ENCODE measurements at places on chromosomes 5 and 9.

DNA sequence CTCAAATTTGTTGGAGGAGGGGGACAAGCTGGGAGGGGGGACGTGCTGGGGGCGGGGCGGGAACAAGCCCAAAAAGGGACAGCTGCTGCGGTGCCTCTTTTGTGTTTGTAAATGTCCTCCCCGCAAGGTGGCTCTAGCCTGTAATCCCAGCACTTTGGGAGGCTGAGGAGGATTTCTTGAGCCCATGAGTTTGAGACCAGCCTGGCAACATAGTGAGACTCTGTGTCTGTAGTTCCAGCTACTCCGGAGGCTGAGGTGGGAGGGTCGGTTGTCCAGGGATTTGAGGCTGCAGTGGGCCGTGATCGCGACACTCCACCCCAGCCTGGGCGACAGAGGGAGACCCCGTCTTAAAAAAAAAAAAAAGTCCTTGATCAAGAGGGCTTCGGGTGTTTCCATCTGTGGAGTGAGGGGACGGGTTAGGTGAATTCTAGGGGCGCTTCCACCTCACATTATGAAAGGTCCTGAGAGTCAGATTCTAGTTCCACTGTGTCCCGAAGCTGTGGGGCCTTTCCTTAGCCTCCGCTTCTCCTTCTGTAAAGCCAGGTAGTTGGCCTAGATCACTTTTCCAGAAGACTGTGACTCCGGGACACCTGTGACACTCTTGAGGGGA, 779 bp upstream of the CTNNA1 start:
- no peak for DNase-seq

- DNase-seq, result peak; percentile 23
Measured at GRCh38 chr9:112925058-112925641, 34.5 kb upstream of the SLC46A2 start.

DNA sequence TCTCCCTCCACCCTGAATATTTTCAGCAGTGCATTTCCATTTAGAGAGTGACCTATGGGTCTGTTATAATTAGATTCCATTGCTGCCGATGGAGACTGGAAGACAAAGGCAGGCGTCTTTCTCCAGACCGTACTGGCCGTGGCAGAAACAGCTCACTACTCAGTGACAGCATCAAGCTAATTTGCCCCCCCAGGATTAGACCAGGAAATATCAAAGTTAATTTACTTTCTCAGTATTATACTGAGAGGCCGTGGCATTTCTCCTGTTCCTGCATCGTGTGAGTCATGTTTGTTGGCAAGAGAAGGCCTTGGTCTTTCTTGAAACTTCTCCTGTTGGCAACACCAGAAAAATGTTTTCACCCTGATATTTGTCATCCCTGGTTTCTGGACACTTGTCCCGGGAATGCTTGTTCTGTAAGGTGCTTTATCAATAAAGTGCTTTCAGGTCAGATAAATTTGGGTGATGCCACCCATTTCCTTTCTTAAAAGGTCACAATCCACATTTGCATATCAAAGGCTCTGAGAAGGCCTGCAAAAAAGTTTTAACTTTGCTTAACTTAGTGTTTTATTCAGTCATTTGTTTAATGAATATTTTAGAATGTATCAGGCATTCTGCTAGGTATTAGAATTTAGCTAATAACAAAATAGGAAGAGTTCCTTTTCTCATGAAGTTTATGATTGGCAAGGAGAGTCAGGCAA, 28.4 kb downstream of the SV2C start:
- no peak for DNase-seq

DNA sequence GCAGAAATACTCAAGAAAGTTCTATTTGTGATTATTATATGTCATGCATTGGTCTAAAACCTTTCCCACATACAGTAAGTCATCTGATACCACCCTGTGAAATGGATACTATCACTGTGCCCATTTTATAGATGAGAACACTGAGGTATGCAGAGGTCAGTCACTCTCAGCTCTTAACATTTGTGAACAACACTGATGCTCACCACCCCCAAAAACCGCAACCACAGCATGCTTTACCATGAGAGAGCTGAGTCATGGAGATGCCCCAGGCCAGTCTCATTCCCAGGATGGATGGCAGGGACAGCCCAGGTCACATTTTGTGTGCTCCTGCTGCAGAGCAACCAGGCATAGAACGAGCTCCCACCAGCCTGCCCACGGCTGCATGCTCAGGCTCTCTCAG, 53.5 kb upstream of the IRX1 start:
- DNase-seq, result no peak

DNA sequence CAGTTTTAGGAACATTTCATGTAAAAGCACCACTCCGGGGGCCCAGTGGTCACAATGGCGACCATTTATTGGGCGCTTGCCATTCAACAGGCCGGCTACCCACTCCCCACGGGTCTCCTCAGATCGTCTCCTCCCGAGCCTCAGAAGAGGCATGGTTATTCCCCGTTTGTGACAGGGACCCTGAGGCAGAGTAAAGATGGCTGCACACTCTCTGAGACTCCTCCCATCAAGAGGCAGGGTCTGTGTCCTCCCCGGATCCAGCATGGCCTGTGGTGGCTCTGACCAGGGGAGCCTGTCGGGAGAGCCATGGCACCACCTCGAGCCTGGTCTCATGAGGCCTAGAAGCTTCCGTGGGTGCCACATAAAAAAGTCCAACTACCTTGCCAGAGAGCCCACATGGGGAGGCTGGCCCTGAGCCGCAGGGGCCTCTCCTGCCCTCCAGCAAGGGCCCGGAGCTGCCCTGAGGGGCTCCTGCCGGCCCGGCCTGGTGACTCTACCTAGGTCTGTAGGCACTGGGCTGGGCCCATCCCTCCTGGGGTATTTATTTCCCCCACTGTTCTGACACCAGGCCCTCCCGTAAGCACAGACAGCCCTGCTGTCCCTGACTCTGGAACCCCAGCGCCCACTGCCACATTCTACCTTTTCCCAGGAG, 90.8 kb downstream of the VAV2 start:
- no peak for DNase-seq

- no peak for DNase-seq
Measured at GRCh38 chr5:23007236-23007635, 154.1 kb upstream of the CDH12 start.

DNA sequence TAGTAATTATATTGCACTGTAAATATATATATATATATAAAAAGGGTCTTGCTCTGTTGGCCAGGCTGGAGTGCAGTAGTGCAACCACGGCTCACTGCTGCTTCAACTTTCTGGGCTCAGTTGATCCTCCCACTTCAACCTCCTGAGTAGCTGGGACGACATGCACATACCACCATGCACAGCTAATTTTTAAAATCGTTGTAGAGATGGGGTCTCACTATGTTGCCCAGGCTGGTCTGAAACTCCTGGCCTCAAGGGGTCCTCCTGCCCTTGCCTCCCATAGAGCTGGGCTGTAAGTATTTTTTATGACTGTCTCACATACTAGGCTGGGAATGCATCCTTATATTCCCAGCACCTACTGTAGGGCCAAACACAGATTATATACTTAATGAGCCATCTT, 11.9 kb downstream of the PSMD5 start:
- no peak for DNase-seq

DNA sequence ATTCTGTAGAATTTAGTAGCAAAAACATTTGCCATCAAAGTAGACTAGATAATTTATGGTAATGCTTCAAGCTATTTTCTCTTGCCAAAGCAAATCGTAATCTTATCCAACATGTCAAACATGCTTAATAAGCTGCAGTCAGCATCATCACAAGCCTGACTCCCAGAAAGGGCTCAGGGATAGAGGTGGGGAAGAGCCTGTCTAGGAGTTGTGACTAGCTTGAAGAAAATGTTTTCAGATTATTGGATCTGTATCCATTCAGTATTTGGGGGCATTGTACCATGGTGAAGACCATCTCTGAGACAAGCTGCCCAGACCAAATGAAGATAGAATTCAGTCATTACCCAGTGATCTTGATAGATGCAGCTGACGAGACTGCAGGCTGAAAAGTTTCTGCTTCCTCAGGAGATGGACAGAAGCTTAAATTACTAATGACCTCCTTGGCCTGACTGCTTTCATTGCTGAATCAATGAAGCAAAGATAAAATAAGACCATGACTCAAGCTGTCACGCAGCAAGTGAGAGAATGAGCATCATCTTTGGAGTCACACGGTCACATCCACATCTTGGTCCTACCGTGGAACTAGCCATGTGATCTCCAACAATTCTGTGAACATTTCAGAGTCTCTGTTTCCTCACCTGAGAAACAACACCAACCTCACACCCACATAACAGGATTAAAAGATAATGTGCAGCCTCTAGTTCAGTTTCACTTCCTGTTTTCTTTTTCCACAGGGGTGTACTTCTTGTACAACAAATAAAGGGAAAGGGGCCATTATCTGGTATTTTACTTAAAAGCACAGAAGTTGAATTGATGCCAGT, 9.4 kb downstream of the ERAP2 start:
- DNase-seq, result no peak

GRCh38 chr5:168327451-168327850, 36.0 kb downstream of the WWC1 start:
- DNase-seq, result no peak

GRCh38 chr9:33116860-33117259, 40.4 kb upstream of the SMU1 start:
- DNase-seq, result no peak

DNA sequence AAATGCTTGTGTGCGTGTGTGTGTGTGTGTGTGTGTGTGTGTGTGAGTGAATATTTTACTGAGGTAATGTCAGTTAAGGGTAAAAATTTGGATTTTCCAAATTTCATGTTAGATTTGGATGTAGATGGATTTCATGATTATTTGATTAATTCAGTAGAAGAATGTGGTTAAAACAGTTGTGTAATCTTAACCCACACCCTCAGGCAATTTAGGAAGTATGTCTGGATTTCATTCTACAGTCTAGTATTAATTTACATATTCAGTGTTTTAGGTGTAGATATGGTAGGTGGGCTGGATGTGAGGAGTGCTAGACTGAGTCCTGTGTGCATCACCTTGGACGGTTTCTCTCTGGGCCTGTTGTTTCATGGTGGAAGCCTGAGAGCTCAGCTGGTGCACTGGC, 99.1 kb upstream of the CKMT2 start:
- DNase-seq, result no peak

DNA sequence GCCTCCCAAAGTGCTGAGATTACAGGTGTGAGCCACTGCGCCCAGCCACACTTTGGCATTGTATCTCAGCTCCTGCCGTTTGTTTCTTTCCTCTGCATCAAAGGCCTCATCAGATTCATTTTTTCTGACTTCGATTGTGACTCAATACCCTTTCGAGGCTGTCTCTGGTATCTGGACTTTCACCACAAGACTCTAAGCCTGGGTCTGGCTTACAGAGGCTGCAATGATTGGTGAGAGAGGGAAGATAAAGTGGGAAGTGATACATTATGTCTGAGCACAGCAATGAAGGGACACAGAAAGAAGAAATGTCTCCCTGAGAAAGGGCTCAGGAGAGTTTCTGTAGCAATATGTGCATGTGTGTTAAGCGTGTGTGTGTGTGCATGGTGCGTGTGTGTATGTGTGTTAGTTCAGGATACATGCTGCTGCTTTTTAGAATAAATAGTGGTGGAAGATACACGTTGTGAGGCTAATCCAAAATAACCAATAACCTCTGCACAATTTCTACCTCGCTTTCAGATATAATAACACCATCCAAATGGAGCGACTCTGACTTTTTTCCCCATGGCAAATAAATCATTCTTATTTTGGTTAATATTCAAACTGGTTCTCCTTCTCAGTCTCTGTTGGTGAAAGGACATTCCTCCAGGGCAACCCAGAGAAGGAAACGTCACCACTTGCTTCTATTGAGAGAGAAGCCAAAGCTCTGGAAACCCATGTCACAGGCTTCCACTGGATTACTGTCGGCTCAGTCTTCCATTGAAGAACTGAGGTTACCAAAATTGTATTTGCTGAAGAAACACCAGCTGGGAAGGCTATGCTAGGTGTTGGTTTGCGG, 8.1 kb upstream of the DAB2 start:
- peak; percentile 54 for DNase-seq

- DNase-seq, result peak; percentile 95
Measured at GRCh38 chr5:154368041-154368800, 77.6 kb upstream of the SAP30L start.

DNA sequence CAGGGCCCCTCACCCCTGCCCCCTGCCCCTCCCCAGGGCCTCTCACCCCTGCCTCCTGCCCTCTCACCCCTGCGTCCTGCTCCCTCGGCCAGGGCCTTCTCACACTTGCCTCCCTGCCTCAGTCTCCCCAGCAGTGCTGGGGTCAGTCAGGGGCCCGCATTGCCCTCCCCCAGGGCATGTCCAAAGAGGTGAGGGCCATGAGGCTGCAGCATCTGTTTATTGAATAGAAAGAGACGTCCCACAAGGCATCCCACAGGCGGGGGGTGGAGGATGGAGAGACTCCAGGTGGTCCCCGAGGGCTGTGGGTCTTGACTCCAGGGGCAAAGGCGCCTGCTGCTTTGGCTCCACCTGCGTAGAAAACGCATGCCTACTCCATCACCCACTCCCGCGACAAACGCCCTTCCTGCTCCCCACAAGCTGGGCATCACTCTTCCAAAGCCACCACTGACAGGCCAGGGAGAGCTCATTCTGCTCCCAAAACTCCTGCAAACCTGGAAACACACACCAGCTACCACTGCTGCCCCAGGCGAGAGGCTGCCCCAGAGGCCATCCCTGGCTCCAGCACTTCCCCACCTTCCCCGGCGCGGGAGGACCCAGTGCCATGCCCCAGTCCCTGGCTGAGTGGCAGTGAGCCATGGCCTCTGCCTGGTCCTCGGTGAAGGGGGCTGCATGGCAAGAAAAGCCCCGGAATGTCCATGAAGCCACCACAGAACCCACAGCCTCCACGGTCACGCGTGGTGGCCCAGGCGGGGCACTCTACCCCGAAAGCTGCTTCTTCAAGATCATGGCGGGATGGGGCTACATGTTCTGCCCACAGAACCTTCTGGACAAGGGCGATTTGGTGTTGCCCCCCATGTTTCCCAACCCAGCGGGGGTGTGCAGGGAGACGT, 1.6 kb upstream of the LCN8 start:
- DNase-seq, result no peak

- peak; percentile 96 for DNase-seq
Measured at GRCh38 chr9:79195879-79196278, 375.9 kb upstream of the TLE4 start.

GRCh38 chr5:124103671-124104070, 591.7 kb downstream of the CSNK1G3 start:
- DNase-seq, result peak; percentile 3

DNA sequence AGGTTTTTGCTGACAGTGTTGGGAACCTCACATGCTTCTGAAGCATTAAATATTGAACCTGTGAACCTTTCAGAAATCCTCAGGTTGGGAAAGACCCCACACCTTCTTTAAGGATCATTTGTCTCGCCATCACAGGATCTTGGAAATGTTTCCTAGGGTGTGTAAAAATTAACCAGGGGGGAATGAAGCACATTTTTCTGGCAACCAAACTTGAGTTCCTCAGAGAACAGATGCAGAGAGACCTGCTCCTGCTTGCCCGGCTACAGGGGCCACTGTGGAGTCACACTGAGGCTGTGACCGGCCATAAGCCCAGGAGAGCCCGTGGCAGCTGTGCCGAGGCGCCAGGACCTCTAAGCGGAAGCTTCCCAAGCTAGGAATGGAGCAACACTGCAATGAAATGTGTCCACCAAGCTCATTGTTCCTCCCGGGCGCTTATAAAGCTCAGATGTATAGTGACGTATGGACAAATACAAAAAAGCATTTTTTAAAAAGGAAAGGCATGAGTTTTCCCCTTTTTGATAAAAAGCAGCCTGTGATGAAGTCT, 7.7 kb downstream of the CXCL14 start:
- DNase-seq, result no peak
